ENCODE measurements at places on chromosomes 13 and 19.

DNA sequence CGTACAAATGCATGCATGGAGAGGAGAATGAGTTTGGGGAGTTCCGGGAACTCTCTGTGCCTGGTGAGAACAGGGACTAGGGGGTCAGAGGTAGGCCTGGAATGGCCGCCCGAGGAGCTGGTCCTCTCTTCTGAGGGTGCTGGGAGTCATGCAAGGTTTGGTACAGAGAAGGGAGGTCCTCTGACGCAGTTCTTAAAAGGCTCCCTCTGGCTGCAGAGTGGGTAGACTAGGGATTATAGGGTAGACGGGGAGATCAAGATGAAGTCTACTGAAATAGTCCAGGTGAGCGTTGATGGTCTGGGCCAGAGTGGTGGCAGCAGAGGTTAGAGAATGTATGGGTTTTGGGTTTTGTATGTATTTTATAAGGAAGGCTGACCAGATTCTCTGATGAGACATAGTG, 796 bp downstream of the ZNF304 start:
- DNase-seq, result no peak

- no peak for DNase-seq
Observed at GRCh38 chr13:36859259-36859658, 40.2 kb downstream of the RFXAP start.

GRCh38 chr19:28492201-28492600, 720.8 kb downstream of the UQCRFS1 start:
- no peak for DNase-seq

GRCh38 chr13:43324129-43324528, 300.7 kb downstream of the DNAJC15 start:
- no peak for DNase-seq

- DNase-seq, result no peak
Observed at GRCh38 chr13:41465241-41465847, 8.0 kb downstream of the RGCC start.

DNA sequence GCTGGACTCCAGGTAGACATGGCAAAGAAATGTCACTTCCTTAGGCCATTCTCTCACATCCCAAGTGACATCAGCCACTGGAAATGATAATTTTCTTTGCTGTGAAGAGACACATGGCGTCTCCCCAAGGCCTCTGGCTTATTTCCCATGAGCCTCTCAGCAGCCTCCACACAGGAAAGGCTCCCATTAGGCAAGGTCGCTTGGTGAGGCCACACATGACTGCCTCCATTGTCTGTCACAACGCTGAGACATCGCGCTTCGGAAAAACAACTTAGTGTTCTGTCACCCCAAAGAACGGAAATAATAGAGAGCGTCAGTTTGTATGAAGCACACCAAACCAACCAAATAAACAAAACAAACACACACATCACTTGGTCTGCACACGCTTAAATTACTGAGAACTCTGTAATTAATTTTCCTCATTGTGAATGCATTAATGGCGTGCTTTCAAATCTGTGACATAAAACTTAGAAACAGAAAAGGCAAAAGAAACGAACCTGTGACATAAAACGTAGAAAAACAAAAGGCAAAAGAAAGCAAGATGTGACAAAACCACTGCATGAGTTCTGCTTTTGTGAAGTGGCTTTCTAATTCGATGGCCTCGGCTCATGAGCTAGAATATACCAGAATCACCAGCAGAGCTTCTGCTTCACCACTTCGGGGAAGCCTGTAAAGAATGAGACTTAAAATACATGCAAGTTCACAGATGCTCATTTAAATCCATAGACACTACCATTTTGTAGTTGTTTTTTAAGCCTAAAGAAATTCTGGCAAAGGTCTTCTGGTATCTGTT, 404.2 kb upstream of the SGCG start:
- DNase-seq, result no peak

DNA sequence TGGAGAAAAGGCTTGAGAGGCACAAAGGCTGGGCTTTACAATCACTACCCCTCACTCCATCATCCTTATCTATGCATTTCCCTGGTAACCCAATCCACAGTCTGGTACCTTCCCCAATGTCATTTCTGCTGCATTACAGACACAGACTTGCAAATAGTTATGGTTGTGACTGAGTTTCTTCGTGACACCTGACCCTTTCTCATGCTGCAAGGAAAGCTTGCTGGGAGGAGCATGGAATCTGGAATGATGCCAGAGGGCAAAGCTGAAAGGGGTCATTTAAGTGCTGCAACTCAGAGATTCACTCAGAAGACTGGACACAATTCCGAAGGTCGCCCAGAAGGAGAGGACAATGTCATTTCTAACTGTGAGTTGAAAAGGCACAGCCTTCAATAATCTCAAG, at the start of gene LGALS16:
LGALS16 (plus strand) TSS at position 301 of the 400 bp plus-strand sequence; CDS start at position 350, 49 bp downstream.
- DNase-seq, result no peak

DNA sequence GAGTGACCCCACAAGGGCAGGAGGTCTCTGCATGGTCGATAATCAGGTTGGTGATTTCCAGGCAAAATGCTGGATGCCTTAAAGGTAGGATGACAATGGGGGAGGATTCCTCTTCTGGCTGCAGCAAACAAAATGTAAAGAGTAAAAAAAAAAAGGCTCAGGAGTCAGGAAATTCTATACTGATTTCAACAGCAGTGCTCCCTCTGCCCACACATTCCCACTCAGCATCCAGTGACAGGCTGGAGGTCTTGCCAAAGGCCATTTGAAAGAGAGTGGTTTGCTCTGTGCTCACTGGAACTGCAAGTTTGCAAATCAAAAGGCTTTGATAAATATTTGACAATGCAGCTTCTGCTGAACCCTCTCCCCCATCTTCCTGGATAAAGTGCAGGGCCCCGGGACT, 135.4 kb downstream of the TNFRSF19 start:
- no peak for DNase-seq

DNA sequence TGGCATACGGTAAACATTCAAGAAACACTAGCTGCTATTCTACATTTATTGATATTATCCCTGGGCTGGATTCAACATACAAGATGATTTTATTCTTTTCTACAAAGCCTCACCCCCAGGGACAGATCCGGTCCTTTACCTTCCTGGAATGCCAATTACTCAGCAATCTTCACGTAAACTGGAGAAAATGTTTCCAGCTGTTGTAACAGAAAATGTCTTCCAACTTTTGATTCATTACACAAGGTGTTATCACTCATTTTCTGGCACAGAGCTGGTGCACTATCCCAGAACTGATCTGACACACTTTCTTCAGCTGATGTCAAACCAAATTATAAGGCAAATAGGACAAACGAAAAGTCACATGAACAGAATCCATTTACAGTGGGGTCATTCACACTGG, 33.1 kb downstream of the DCLK1 start:
- no peak for DNase-seq

GRCh38 chr13:36430247-36431203, 1.8 kb upstream of the CCNA1 start:
- no peak for DNase-seq

DNA sequence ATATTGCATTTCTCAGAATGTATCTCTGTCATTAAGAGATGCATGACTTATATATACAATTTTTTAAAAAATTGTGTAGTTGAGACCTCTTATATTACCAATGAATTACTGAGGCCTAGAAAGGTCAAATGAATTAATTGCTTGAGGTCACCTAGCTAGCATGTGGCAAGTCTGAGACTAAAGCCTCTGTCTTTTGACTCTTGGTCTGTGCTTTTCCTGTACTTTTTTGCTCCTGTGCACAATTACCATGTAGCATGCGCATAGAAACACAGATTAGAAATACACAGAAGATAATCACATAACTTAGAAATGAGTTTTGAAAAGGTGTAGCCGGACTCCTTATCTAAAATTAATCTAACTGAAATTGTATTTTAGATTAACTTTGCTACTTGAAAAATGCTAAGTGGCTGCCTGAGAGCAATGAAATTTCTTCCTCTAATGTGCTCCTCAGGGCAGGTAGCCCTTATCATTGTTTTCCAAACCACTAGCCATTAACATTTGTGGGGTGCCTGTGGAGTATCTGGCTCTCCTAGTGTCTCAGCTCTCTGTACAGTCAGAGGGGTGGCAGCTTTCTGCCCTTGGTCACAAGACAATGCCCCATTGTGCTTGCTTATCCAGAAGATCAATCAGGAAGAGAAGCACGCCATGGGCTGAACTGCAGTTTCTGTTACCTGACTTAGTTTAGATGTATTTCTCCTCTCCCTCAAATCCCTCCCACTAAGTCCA, 119.6 kb downstream of the RFC3 start:
- DNase-seq, result no peak

DNA sequence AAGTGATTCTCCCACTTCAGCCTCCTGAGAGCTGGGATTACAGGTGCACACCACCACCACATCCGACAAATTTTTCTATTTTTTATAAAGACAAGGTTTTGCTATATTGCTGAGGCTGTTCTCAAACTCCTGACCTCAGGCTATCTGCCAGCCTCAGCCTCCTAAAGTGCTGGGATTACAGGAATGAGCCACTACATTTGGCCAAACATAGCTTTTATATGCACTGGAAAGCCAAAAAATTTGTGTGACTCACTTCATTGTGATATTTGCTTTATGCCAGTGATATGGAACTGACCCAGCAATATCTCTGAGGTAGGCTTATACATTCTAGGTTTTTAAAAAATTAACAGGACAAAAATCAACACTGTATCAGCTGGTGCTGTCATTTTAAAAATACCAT, 26.8 kb upstream of the ACOD1 start:
- no peak for DNase-seq

DNA sequence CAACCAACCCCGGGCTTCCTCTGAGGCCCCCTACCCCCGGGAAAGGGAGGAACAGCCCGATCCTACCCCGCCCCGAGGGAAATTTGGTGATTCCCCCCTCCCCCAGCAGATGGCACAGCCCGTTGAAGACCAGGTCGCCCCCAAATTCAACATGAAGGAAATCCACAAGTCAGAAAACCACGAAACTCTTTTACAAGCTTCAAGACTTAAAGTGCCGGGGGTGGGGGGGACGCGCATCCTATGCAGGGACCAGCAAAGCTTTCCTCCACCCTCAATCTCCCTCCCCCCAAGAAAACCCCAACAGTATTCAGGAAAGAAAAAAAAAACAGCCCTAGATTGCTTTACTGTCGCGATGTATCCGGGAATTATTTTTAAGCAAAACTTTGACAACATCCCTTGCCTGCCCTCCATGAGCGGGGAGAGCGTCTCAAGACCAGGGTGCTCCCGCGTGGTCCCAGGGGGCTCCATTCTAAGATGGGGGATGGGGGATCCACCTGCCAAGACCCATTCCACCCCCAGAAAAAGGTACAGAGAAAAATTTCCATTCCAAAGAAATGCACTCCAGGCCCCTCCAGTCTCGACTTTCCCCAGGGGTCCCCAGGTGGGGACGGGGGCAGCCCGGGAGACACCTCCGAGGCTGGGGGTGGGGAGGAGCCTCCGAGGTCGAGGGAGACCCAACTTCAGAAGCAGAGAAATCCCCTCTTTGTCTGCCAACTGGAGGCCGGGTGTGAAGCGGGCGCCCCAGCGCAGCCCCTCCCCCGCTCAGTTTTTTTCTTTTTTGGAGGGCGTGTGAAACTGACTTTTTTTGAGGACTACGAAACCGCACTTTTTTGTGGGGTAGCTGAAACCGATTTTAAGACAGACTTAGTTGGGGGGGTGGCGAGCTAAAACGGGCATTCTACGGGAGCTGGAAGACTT, 1.5 kb downstream of the TCF3 start:
- DNase-seq, result no peak

DNA sequence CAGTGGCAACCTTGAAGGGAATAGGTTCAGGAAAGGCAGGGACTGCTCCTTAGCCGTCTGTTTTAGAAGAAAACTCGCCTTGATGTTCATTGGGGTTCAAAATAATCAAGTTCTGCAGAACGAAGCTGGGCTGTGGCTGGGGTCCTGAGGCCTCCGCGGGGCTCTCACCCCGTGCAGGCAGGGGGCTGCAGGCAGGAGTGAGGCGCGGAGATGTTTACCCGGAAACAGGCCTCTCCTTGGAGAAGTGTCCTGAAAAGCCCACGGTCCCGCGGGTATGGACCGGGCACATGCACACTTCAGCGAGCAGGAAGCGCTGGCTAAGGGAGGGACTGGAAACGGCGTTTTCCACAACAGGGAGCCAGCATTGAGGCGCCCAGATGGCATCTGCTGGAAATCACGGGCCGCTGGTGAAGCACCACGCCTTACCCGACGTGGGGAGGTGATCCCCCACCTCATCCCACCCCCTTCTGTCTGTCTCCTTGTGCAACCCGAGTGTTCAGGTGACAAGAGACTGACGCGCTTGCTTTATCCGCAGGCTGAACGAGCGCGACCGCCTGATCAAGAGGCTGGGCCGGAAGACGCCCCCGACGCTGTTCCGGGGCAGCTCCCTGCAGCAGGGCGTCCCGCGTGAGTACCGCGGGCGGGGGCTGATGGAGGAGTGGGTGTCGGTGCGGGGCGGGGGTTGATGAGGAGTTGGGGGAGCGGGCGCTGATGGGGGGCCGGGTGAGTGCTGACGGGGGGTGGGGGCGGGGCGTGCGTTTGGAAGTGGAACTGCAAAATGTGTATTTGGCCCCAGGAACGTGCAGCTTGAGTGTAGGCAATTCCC, 39.6 kb downstream of the SHISA2 start:
- no peak for DNase-seq

Data from thoracic aorta (tissue), 2 donors.